ENCODE measurements at places on chromosomes 1 and 21.

DNA sequence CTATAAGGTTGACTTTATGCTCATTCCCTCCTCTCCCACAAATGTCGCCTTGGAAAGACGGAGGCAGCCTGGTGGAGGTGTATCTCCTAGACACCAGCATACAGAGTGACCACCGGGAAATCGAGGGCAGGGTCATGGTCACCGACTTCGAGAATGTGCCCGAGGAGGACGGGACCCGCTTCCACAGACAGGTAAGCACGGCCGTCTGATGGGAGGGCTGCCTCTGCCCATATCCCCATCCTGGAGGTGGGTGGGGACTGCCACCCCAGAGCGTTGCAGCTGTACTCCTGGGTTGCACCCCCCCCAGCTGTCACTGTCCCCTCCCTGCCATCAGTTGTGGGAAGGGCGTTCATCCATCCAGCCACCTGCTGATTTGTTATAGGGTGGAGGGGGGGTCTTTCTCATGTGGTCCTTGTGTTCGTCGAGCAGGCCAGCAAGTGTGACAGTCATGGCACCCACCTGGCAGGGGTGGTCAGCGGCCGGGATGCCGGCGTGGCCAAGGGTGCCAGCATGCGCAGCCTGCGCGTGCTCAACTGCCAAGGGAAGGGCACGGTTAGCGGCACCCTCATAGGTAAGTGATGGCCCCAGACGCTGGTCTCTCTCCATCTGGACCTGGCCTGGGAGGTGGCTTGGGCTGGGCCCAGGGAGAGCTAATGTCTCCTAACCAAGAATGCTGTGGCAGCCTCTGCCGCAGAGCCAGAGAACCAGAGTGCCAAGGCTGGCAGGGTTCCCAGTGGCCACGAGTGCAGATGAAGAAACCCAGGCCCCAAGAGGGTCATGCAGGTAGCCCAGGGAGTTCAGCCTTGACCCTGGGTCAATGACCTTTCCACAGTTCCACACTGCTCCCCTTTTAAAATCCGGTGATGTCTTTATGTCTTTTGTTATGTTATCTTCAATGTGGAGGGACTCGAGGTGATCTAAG lies 13.1 kb downstream of the PCSK9 start:
- DNase-seq: no peak

DNA sequence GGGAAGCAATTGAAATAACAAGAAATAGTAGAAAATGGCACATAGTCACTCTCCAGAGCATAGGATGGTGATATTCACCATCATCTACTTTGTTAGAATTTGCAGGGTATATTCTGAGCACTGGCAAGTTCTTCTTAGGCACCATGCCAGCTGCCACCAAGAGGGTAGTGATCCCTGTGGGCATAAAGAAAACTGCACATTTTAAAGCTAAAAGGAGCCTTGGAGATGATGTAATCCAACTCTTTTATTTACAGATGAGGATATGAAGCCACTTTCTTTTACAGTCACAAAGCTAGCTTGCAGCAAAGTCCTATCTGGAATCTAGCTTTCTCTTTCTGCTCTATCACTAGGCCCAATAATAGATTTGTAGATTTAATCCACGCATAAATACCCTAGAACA lies 69.0 kb downstream of the PTGER3 start:
- DNase-seq: peak; percentile 48

- no peak for DNase-seq
These were observed 2.2 kb downstream of the SHISA4 start for GRCh38 chr1:201890806-201891450.

GRCh38 chr1:180892675-180893074 lies 20.0 kb upstream of the KIAA1614 start:
- DNase-seq: no peak

Measured in hematopoietic multipotent progenitor cell treated with erythropoietin and hydrocortisone succinate and interleukin-3 and kit ligand, for 8 days (in vitro differentiated cells).